Foreskin fibroblast (primary cell): ENCODE measurements at places on chromosomes 1 and 21.

DNA sequence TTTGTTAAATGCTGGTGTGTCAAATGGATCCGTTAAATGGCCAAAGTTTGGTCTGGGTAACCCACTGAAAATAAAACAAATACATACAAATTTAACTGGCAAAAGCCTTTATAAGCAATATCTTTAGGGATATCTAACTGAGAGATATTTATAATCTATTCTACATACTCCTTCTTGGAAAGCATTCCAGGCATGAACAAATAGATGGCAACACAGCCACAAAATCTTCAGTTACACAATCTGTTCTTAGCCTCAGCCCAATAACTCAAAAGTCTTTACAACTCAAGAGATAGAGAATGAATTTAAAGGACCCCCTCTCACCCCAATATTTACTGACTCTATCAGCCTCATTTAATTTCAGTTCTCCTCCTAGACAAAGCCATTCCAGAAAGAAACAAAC is 58.7 kb downstream of the NRDC start:
- DNase-seq, result no peak

DNA sequence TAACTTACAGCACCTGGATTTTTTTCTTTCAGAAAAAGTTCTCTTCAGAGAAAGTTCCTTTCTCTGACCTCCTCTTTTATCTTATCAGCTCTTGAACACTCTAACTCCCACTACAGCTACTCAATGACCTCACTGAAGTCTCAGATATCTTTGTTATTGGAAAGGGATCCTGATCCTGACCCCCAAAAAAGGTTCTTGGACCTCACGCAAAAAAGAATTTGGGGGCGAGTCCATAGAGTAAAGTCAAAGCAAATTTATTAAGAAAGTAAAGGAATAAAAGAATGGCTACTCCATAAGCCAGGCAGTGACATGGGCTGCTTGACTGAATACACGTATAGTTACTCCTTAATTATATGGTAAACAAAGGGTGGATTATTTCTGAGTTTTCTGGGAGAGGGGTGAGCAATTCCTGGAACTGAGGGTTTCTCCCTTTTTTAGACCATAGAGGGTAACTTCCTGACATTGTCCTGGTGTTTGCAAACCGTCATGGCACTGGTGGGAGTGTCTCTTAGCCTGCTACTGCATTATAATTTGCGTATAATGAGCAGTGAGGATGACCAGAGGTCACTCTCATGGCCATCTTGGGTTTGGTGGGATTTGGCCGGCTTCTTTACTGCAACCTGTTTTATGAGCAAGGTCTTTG is 44.2 kb downstream of the WDR64 start:
- no peak for DNase-seq

GRCh38 chr1:119799599-119800177 is 11.6 kb downstream of the REG4 start:
- DNase-seq, result no peak

DNA sequence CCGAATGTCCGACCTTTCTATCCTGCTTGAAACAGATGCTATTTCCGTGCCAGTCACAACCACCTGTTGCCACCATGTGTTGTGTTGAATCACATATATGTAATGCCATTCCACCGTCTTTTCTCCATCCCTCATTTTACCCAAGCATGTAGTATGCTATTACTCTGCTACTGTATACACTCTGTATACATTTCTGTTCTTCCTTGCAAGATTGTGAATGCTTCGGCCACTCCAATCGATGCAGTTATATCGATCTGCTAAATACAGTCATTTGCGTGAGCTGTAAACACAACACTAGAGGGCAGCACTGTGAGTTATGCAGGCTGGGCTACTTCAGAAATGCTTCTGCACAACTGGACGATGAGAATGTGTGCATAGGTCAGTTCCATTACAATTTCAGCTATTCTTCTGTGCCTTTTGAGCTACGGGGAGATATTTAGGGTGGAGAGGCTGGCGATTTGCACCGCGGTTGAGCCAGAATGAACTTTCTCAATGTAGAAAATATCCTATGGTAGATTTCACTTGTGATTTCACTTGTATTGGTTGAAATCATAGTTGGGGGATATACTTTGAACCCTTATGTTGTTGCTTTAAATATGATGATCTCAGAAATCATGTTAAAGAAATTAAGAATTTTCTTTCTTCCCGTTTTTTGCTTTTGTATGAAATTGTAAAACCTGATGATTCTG is 289.8 kb downstream of the NTNG1 start:
- no peak for DNase-seq

DNA sequence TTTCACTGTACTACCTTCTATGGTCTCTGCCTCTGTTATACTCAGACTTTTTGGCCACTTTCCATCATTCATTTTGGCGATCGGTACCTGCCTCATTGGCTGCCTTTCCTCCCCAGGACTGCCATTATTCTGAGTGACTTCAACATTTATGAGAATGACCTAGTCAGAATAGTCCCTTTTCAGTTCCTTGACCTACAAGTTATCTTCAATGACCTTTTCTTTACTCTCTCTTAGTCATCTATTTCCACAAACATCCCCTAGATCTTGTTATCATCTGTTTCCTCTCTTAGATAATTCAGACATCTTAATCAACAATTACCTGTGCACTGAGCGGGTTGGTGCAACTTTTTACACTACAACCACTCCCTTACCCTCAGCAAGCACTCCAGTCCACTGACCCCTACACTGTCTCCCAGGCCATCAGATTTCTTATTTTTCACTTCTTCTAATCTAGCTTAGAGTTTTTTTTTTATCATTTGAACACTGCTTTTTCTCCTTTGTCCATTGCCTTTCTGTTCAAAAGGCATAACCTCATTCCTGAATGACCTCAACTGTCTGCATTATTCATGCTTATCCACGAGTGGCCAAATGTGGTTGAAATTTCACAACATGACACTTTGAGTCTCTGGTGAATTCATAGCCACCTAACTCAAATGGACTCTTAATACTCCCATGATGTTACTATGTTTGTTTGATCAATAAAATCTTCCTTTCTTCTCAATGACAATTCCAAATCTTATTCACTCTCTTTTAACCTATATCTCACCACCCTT is 112.7 kb downstream of the HMCN1 start:
- peak; percentile 57 for DNase-seq

- peak; percentile 84 for DNase-seq
Measured at GRCh38 chr1:179353546-179353945, 12.2 kb upstream of the AXDND1 start.

DNA sequence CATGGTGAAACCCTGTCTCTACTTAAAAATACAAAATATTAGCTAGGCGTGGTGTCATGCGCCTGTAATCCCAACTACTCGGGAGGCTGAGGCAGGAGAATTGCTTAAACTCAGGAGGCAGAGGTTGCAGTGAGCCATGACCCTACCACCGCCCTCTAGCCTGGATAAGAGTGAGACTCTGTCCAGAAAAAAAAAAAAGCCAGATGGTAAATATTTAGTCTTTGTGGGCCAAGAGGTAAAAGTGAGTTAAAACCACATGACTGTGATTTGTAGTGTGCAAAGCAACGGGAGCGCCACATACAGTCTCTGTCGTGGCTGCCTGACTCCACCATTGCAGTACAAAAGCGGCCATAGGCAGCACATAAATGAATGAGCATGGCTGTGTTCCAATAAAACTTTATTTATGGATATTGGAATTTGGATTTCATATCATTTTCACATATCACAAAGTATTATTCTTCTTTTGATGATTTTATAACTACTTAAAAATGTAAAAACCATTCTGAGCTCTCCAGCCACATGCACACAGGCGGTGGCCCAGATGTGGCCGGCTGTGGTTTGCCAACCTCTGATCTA is 51.8 kb upstream of the CASZ1 start:
- DNase-seq, result no peak

GRCh38 chr1:43868741-43869067 is 64.9 kb upstream of the ARTN start:
- DNase-seq, result no peak

DNA sequence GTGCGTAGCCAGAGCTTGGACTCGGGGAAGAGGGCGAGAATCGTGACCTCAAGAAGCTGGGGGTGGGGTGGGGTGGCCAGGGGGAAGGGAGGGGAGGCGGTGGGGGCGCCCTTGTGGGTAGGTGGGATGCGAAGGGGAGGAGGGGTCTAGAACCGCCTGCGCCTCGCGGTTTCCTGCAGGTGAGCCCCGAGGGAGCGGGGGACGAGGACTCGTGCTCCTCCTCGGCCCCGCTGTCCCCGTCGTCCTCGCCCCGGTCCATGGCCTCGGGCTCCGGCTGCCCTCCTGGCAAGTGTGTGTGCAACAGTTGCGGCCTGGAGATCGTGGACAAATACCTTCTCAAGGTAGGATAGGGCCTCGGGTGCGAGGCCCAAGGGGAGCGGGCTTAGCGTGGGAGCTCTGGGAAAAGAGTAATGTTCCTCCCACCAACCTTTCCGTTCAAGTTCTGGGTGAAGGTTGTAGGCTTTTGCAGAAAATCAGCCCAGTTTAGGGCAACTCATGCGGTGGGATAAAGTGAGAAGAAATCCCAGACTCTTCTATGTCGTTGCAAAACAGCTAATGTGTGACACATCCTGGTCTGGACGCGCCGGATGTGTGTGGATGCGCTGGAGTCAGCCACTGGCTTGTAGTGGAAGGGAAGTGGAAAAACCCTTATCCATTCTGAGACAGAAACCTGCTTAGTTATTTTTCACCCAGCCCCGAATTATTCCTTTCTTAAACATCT is 2.9 kb downstream of the LHX8 start:
- DNase-seq, result no peak

DNA sequence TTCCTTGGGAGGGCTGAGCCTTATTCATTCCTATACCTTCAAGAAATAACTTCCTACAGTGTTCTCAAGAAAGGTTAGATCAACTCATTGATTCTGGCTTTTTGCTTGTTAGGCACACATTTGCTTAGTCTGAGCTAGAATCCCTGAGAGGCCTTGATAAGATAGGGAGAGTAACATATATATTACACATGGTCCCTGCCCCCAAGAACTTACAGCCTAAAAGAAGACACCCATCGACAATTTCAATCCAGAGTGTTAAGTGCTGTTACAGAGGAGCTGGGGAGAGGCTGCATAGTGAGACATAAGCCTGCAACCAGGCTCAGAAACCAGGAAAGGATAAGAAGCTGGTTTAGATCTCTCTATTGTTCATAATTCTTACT is 68.7 kb downstream of the PLPP3 start:
- DNase-seq, result no peak

DNA sequence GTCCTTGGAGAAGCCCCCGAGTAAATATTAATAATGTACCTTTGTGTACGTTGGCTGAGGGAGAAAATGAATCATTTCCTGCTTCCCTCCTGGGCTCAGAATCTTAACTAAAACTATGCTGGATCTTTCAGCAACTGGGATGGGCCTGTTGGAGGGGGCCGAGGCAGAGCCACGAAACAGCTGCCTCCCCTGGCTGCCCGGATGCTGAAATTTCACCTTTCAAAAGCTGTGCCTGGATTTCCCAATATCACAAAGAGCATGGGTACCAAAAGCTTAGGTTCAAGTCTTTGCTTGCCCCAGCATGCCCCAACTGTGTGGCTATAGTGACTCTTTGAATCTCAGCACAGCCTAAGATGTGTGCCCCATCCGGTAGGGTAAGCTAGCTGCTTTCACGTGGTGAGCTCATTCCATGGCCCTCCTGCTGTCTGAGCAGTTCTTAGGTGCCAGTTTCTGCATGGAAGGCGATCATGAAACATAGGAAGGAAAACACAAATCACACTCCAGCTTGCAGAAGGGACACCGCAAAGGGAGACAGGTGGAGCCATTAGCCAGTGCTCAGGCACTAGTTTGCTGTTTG is 473.5 kb downstream of the PTPRU start:
- peak; percentile 89 for DNase-seq

- no peak for DNase-seq
Measured at GRCh38 chr1:36824390-36824861, 209.9 kb downstream of the GRIK3 start.

DNA sequence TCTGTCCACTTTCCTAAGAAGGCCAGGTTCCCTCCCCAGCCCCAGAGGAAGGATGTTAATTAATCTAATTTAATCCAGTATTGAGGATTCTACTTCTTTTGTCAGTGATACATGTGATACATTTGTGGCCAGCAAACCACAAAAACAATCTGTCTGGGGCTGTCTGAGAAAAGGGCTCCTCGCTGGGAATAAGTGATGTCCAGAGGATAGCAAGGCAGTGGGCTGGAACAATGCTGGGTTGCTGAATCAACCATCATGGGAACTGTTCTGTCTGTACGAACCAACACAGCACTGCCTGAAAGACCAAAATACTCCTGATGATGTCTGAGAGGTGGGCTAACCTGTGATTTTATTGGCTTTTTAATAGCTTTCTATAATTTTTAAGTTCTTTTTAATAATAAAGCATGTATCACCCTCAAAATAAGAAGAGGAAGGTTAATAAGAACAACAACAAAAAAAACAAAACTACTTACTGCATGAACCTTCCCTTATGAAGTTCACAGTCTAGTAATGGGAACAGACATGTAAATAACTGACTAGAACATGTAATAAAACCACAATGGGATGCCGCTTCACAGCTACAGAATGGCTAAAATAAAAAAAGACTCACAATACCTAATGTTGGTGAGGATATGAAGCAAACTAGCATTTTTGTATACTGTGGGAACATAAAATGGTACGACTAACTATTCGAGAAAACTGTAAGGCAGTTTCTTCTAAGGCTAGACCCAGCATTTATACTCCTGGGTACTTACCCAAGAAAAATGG is 11.4 kb upstream of the ADAR start:
- DNase-seq, result no peak

- peak; percentile 69 for DNase-seq
Measured at GRCh38 chr21:34530261-34530660, 18.3 kb upstream of the KCNE1 start.

- DNase-seq, result peak; percentile 12
Measured at GRCh38 chr1:192810253-192810880, 1.5 kb downstream of the RGS2 start.

- no peak for DNase-seq
Measured at GRCh38 chr1:209434631-209435217, 148.8 kb upstream of the CAMK1G start.

GRCh38 chr21:41852929-41853320 is 26.2 kb downstream of the PRDM15 start:
- no peak for DNase-seq

DNA sequence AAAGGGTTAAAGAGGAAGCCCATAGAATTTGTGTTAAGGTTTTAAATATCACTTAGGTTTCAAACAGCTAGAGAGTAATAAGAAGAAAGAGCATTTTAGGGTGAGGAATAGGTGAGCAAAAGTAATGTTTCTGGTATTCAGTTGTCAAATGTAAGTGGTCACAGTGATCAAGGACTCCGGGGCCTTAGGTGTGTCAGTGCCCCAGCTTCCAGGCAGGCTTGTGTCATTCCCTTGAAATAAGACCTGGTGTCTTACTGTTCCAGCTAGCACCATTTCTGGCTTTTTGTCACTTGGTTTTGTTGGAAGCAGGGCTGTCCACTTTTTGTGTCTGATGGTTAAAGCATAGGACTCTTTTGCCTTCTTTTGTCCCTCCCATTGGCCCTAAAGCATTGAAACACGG is 69.6 kb downstream of the DYRK1A start:
- no peak for DNase-seq

GRCh38 chr1:41454406-41454805 is 30.1 kb downstream of the EDN2 start:
- DNase-seq, result no peak

- DNase-seq, result peak; percentile 65
Measured at GRCh38 chr1:154595621-154596020, 12.4 kb downstream of the ADAR start.

- DNase-seq, result no peak
Measured at GRCh38 chr1:227662933-227663332, 72.2 kb downstream of the JMJD4 start.
